Hematopoietic multipotent progenitor cell treated with erythropoietin and hydrocortisone succinate and interleukin-3 and kit ligand, for 6 days (in vitro differentiated cells): ENCODE measurements at places on chromosomes 3 and 15.
A peak's percentile ranks its signal among the peaks of the same experiment; 100 is the strongest.

GRCh38 chr3:197595470-197596185 lies 39.9 kb upstream of the BDH1 start:
- DNase-seq: no peak

- peak; percentile 32 for DNase-seq
Measured at GRCh38 chr15:35477312-35478262, 68.4 kb downstream of the DPH6 start.

GRCh38 chr3:113153499-113154107 lies 57.8 kb upstream of the BOC start:
- no peak for DNase-seq

DNA sequence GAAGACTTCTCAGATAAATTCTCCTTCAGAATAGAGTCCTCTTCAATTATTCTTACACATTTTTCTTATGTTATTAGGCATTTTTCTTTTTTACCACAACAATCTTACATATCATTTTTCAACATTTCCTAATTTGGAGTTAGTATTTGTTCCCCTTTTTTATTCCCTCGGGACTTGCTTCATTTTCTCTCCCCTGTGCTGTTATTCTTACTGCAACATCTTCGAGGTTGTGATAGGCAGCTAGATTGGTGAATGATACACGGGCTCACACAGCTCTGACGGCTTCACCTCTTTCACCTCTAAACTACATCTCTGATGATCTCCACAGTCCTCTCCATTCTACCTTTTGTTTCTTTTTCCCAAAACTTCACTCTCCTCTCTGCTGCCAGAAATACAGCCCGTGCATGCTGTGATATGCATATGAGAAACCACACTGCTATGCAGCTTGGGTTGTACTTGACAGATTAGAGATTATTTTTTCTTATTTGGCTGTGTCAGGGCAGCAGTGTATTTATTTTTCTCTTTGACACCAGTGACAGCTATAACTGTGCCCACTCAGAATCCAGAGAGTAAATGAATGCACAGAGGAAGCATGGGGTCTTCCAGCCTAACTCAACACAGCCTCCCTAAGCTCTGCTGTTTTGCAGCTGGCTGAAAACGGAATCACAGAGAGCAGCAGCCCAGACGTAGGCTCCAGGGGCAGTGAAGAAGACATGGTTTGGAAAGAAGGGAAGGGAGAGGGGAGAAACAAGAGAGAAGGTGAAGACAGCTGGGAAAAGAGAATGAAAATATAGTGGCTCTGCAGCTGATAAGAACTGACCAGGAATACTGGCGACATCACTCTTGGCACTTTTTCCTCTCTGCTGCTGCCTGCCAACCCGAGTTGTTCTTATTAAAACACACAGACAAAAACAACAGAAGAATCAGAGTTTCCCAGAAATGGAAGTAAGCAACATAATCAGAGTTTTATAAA lies 61.8 kb downstream of the SLC9A9 start:
- no peak for DNase-seq

GRCh38 chr3:21920421-21920861 lies 169.4 kb upstream of the ZNF385D start:
- peak; percentile 11 for DNase-seq

GRCh38 chr15:99268431-99268830 lies 17.1 kb downstream of the LRRC28 start:
- no peak for DNase-seq

DNA sequence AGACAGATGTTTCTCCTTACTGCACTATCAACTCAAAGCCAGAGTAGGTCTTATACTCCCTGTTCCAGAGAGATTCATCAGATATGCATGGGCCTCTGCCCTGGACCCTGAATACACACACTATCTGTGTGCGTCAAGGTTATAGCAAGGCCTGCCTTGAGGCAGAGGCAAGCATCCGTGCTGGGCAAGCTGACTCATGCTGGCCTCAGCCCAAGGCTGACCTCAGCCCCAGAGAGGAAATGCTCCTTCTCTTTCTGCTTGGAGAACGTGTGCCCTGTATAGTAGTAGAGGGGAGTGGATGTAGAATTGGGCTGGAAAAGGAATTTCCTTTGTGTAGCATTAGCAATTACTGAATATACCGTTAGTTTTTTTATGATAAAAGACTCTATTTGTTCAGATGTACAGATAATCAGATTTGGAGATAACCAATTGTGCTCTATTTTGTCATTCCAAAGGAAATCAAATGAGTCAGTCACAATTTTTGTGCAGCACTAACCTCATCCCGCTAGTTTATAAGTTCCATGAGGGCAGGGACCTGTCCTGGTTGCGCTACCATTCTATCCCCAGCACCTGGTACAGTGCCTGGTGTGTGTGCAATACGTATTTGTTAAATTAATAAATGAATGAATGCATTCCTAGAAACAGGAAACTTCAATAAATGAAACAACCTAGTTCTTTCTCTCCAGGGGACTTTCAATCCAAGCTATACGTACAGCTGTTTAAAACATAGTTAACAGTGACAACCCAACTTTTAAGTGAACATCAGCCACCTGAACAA lies 13.3 kb upstream of the PAQR9 start:
- DNase-seq: peak; percentile 95

DNA sequence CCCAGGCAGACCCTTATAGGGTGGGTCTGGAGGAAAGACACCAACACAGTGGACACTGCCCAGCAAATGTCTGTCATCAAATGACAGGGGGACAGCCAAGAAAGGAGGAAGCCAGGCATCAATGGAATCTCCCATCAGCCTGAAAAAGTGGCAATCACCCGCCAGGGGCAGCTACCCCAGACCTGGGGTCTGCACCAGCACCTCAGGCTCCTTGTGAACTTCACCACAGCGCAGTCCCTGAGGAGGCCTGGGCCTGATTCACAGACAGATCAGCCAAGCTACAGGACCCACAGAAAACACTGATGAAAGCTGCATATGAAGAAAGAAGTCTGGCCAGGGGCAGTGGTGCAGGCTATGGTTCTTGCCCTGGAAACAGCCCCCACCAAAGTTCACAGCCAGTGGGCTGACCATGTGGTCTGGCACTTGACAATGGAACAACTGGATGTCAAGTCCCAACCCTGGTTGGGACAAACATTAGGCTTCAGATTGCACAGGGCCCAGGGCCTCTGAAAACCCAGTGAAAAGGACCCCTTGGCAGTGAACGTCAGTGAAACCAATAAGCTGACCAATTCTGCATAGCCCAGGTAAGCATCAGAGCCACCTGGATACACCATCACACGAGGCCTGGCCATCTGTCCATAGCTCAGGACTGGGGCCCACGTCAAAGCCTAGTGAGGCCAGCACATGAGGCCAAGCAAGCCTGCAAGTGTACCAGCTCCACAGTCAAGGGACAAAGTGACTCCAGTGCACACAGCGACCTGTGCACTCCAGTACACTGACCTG lies 29.1 kb downstream of the ALS2CL start:
- no peak for DNase-seq

GRCh38 chr3:124694486-124694885 lies 35.8 kb upstream of the UMPS start:
- DNase-seq: no peak

DNA sequence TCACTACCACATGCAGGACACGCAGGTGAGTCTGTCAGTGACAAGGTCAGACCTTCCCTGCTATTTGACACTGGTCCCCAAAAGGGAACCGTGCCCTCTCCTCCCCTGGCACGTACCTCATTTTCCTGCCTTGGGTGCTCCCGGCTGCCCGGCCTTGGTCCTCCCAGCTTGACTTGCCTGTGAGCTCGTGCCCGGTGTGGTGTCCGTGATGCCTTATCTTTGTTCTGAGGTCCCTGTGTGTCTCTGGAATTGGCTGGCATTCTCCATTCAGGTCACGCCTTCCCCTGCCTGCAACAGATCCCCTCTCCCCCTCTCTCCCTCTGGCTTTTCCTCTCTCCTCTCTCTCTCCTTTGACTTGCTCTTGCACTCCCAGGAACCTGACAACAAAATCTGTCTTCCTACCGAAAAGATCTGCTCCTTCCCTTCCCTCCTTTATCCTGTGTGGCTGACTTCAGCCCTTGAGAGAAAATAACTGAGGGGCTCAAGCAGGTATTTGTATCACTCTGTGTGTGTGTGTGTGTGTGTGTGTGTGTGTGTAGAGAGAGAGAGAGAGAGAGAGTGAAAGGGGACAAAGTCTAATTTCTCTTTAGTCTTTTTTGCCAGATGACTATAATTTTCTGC lies at the start of gene MASP1:
TSS of gene MASP1 (minus strand) at position 226 of the 621 bp plus-strand sequence. CDS start at position 121, 105 bp downstream.
- no peak for DNase-seq

GRCh38 chr3:197376020-197376419 lies 77.6 kb upstream of the DLG1 start:
- no peak for DNase-seq

GRCh38 chr3:131702146-131702545 lies 199.4 kb upstream of the MRPL3 start:
- DNase-seq: no peak

DNA sequence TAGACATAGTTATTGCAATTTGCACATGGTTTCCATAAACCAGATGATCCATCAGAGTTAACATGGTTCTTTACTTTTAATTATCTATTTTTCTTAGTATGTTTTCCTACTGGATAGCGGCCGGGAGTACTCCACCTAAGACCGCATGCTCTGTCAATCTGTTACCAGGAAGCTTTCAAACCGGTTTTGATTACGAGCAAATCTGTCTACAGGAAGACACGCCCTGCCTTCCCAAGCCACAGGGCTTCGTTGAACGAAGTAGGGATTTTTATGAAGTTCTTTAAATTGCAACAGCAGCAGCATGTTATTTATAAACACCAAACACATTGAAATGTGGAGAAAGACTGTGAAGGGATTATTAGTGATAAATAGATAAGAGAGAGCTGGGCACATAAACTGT lies 283.3 kb upstream of the ROBO2 start:
- no peak for DNase-seq

GRCh38 chr15:74549816-74550215 lies 8.8 kb downstream of the ARID3B start:
- DNase-seq: peak; percentile 65

- DNase-seq: no peak
Measured at GRCh38 chr15:56247266-56247665, 3.6 kb upstream of the RFX7 start.

DNA sequence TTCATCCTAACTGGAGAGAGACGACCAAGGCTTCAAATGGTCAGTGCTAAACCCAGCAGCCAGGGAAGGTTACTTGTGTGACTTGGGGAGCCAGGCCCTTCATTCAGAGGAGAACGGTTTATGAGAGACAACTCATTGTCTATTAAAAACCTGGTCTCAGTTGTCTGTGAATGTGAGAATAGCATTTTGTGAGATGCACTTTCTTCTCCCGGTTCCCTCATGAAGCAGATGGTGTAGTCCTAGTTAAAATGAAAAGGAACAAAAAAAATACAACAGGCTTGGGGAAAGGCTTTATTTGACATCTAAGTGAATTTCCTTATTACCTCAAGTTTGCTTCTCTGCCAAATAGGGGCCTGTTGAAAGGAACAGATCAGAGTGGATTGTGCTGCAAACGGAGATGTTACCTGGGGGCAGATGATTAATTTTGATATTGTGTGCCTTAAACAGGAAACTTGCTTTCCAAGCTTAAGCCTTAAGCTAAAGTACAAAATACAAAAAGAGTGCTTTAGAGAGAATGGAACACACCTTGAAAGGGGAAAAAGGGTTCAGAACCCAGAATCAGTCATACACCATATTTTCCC lies 202.7 kb upstream of the BHLHE40 start:
- no peak for DNase-seq

GRCh38 chr3:136664771-136665170 lies 87.4 kb downstream of the STAG1 start:
- no peak for DNase-seq

GRCh38 chr15:43093026-43093425 lies 12.8 kb downstream of the UBR1 start:
- DNase-seq: peak; percentile 56
